Pulmonary artery endothelial cell (primary cell): ENCODE measurements at places on chromosomes 3 and 15.

- DNase-seq: no peak
These were observed 279.3 kb upstream of the CTNNB1 start for GRCh38 chr3:40920041-40920440.

GRCh38 chr3:168858327-168858726 is 762.6 kb upstream of the GOLIM4 start:
- DNase-seq: no peak

- DNase-seq: no peak
These were observed 600.5 kb downstream of the EDEM1 start for GRCh38 chr3:5787861-5788488.

DNA sequence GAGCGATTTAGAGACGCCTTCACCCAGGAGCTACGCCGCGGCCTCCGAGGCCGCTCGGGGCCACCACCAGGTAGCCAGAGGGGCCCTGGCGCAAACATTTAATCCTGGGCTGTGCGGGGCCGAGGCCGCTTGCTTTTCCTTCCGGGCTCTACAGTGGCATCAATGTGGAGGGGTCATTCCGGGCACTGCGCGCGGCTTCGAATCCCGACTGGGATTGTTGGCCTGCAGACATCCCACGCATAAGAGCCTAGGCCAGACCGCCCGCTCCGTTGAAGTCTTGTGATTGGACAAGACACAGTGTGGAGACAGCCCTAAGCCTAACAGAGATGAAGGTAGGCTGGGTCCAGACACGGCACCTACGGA is 568 bp upstream of the NCBP2 start:
- DNase-seq: no peak

- no peak for DNase-seq
These were observed 98.2 kb upstream of the NR2F2 start for GRCh38 chr15:96232335-96232734.

GRCh38 chr3:38601956-38602550 is 47.4 kb downstream of the SCN5A start:
- no peak for DNase-seq

GRCh38 chr15:92714077-92714476 is 58.5 kb upstream of the FAM174B start:
- DNase-seq: no peak

- DNase-seq: no peak
These were observed 574 bp downstream of the SLC38A3 start for GRCh38 chr3:50205413-50206276.

- DNase-seq: no peak
These were observed 212.8 kb upstream of the EIF1B start for GRCh38 chr3:40096661-40097111.

DNA sequence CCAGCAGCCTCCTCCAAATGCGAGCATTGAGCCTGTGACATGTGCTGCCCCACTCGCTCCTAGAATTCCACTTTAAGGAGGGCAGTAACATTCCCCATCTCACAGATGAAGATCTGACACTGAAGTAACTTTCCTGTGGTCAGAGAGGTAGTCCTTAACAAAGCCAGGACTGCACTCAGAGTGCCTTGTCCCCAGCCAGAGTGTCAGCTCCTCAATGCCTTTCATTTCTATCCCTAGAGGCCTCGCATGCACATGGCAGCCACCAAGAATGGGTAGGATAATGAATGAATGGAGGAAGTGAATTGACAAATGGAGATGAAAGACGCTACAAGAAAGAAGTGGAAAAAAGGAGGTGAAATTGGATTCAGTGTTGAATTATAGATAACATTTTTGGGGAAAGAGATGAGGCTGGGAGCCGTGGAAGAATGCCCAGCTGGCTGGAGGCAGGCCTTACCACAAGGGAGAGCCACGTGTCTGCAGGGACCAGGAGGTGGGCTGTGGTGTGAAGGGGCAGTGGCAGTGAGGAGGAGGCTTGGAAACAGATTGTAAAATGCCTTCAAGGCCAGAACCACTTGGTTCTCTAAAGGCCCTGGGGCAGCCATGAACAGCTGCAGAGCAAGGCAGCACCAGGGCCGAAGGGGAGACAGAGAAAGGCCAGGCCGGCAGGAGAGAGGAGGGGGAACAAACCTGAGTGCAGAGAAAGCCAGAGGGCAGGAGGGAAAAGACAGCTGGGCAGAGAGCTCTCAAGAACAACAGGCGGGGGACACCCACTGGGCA is 10.4 kb downstream of the CFAP92 start:
- DNase-seq: no peak

- DNase-seq: no peak
These were observed 123.2 kb downstream of the BDH1 start for GRCh38 chr3:197432384-197433127.

DNA sequence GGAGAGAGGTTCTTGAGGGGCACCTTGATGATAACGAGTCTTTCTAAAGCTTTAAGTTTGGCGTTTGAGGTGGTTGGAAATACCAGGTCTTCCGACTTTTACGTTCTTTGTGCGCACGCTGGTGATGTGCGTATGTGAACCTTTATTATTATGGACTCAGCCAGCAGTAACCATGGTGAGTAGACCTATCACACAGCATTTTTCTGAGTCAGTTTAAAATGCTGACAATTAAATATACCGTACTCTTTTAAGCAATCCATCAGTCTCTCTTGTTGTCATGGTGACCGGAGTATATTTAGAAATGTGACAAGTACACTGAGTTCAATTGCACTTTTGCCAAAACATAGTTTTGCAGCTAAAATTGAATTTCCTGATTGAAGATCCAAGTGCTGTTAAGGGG is 172.2 kb downstream of the LPP start:
- no peak for DNase-seq
